CD4-positive, CD25-positive, alpha-beta regulatory T cell (primary cell): ENCODE measurements at places on chromosomes 11 and 22. TPM values are rescaled to one million over a fixed set of nuclear protein-coding genes. Genes with fewer than 3 reads are reported as not detected.

The OR10A2 gene
- not detected for polyA plus RNA-seq

The SLC22A8 gene
- polyA plus RNA-seq = not detected

The NTM gene
- not detected for polyA plus RNA-seq

The P4HA3 gene
- polyA plus RNA-seq = not detected

The KRTAP5-7 gene
- not detected for polyA plus RNA-seq

The ZNRD2 gene
- polyA plus RNA-seq = 74.7 TPM

The PLAAT5 gene
- polyA plus RNA-seq = not detected

The CCDC157 gene
- 1.8 TPM for polyA plus RNA-seq

The MOGAT2 gene
- polyA plus RNA-seq = not detected

The ELFN2 gene
- polyA plus RNA-seq = not detected

The SEC14L2 gene
- 3.2 TPM for polyA plus RNA-seq

The CDC42EP1 gene
- not detected for polyA plus RNA-seq

The SEPTIN5 gene
- polyA plus RNA-seq = not detected

The LRRC4C gene
- not detected for polyA plus RNA-seq

The DDTL gene
- polyA plus RNA-seq = 2.9 TPM

The OR52I1 gene
- not detected for polyA plus RNA-seq

The LTBP3 gene
- 9.2 TPM for polyA plus RNA-seq

The PTPRJ gene
- polyA plus RNA-seq = 14.8 TPM

The OR51E2 gene
- polyA plus RNA-seq = not detected

The MN1 gene
- polyA plus RNA-seq = not detected

The SLC5A1 gene
- polyA plus RNA-seq = not detected

The PDHX gene
- polyA plus RNA-seq = 24.1 TPM

The FGF19 gene
- not detected for polyA plus RNA-seq

The PARVG gene
- polyA plus RNA-seq = 57.9 TPM

The RTN4R gene
- 3.3 TPM for polyA plus RNA-seq

The MMP10 gene
- not detected for polyA plus RNA-seq

The SLC22A25 gene
- polyA plus RNA-seq = not detected

The RFPL1 gene
- not detected for polyA plus RNA-seq

The KRTAP5-11 gene
- polyA plus RNA-seq = not detected

The UBQLN3 gene
- polyA plus RNA-seq = not detected

The GAS2 gene
- 3.2 TPM for polyA plus RNA-seq

The DKK3 gene
- 1.9 TPM for polyA plus RNA-seq

The MIOX gene
- polyA plus RNA-seq = not detected

The TRIM51G gene
- polyA plus RNA-seq = not detected

The IL18 gene
- polyA plus RNA-seq = not detected

The SCO2 gene
- 7.1 TPM for polyA plus RNA-seq

The SLC37A2 gene
- not detected for polyA plus RNA-seq

The LDHAL6A gene
- not detected for polyA plus RNA-seq

The PNPLA3 gene
- polyA plus RNA-seq = not detected

The RIMBP3C gene
- 0.38 TPM for polyA plus RNA-seq

The OR8D1 gene
- not detected for polyA plus RNA-seq

The ZP1 gene
- not detected for polyA plus RNA-seq

The PPARA gene
- polyA plus RNA-seq = 4.2 TPM

The BAIAP2L2 gene
- polyA plus RNA-seq = not detected

The MRGPRG gene
- polyA plus RNA-seq = not detected

The VPREB1 gene
- polyA plus RNA-seq = not detected

The H19 gene
- polyA plus RNA-seq = not detected

The P2RY2 gene
- not detected for polyA plus RNA-seq

The ARHGAP1 gene
- polyA plus RNA-seq = 46.6 TPM
